ENCODE measurements at places on chromosomes 2 and 18. TPM values are rescaled to one million over a fixed set of nuclear protein-coding genes. Genes with fewer than 3 reads are reported as not detected.

- no peak for DNase-seq
Observed at GRCh38 chr2:74290466-74291217, 52.6 kb downstream of the SLC4A5 start.

DNA sequence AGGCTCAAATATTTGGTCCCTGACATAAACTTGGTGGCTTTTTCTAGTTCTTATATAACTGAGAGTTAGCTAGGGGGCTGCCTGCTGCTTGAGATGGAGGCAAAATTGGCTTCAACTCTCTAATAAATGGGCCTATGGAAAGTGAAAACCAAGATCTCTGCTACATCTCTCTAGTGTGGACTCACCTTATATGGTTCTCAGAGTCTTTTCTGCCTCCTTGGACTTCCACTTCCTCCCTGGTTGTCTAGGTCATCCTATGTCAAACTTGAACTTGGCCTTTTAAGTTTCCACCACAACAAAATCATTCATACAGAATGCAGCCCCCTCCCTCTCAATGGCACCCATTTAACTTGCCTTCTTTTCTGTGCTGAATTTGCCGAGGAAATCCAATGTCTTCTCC lies 23.9 kb upstream of the ARHGAP25 start:
- DNase-seq, result no peak

GRCh38 chr18:7658701-7659100 lies 91.6 kb downstream of the PTPRM start:
- DNase-seq, result no peak

GRCh38 chr2:233867993-233868532 lies at the start of gene MSL3B:
TSS of gene MSL3B (minus strand) at chr2:233868386.
- DNase-seq, result no peak

- no peak for DNase-seq
Observed at GRCh38 chr2:239768907-239769553, 256.1 kb downstream of the NDUFA10 start.

CCL20 gene
- 0.95 TPM for total RNA-seq

GRCh38 chr18:59848002-59848401 lies 51.8 kb upstream of the PMAIP1 start:
- DNase-seq, result no peak

CCDC74A gene
- total RNA-seq, result 58.7 TPM

C1QL2 gene
- total RNA-seq, result not detected

DNA sequence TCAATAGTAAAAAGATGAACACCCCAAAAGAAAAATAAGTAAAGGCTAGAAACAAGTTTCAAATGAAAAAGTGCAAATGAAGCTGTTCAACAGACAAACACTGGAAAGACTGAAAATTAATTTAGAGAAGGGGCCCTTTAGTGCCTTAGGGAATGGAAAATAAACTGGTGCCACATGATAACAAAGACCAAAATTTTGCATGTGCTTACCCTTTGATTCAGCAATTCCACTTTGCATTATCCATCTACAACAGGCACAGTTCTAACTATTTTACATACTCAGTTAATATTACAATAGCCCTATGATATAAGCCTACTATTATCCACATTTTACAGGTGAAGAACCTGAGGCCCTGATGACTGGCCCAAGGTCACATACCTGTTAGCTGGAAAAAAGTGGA lies 183.9 kb downstream of the NBAS start:
- DNase-seq, result no peak

ZNF521 gene
- not detected for total RNA-seq

GALNT5 gene
- 0.81 TPM for total RNA-seq

AMER3 gene
- not detected for total RNA-seq

DNA sequence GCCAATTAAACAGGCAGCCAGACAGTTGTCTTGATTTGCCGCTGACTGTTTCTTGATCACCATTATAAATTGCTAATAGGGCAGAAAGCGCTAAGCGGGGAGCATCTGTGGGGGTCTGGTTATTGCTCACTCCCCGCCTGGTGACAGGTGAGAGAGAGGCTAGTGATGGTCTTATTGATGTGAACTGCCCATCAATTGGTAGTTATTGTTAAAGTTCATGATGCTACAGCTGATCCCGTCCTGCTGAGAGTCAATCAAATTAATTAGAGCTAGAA lies 148.5 kb downstream of the LNPK start:
- DNase-seq, result no peak

DNA sequence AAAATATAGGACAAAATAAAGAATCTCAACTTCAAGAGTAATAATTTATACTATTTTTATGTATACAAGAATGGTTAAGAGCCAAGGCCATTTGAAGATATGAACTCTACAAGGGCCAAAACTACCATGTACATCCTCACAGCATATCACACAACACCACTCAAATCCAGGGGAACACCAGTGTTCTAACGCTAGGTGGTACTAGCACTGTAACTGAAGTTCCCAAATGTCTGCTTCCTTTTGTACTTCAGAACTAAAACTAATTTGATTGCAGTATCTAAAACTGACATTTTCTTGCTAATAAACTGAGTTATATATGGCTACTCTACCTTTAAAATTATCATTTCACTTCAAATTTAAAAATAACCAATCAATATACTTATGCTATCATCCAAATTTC lies 47.0 kb downstream of the REV1 start:
- DNase-seq, result no peak

C2orf72 gene
- total RNA-seq, result 12.8 TPM

GRCh38 chr2:120866483-120867140 lies 130.9 kb downstream of the GLI2 start:
- no peak for DNase-seq

DNA sequence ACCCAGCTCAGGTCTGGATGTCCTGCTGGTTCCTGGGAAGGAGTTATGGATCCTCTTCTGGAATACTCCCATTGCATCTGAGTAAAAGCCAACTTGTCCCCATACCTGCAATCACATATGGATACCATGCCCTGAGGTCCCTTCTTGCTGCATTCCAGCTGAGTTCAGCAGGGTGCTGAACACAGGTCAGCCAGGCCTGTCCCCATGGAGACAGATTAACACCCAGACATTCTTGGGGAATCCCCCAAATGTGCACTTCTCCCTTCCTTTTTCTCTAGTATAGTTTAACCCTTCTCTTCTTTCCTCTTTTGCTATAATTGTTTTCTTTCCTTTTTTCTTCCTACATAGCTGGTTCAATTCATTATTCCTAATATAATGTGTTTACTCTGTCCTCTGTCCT lies 799.6 kb upstream of the HS6ST1 start:
- DNase-seq, result no peak

GRCh38 chr2:28780496-28780895 lies 28.9 kb downstream of the PPP1CB start:
- no peak for DNase-seq

DNA sequence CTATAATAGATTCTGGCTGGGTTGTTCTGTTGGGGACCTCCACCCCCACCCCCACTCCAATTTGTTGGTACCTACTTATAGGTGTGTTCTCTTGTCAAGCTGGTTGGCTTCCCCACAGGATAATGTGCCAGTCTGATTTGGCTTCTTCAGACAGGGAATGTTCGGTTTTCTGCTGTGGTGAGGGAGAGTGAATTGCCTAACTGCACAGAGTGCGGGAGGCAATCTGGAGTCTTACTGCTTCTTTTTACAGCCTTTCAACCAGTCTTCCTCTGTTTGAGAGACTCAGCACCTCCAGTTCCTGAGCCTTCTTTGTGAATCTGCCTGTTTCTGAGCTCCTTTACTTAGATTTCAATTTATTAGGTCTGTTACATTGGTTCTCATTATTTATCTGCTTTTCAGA lies 27.4 kb upstream of the SNORC start:
- DNase-seq, result no peak

DNA sequence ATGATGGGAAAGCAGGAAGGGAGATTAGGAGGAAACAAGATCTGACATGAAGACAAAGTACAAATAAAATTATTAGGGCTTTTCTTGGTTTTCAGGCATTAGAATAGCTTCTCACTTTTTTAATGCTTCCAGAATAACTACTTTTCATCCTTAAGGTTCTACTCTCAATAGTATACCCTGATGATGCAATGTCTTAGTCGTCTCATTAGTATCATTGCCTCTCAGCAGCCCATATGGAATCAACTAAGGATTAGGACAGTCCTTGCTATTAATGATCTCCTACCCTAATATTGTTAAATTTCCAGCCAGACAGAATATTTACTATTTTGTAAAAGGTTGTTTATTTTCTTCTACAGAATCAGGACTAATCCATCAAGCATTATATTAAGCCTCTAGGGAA lies 55.9 kb downstream of the RELCH start:
- DNase-seq, result no peak

DNA sequence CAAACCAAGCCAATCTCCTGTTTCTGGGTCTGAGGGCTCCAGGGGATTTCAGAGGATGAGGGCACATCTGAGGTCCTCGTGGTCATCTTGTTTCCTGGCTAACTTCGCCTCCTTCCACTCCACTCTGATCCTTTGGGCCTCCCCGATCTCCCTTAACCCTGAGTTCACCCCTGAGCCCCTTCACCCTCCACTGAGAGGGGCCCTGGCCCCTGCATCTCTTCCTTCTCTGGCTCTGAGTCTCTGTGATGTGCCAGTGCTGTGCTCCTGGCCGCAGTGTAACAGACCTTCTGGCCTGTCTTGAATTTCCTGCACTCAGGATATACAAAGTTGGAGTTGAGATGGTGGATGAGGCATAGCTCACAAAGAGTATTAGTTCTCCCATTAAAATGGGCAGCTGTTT lies 84.7 kb upstream of the BOD1L2 start:
- no peak for DNase-seq

SLC4A3 gene
- 0.75 TPM for total RNA-seq

DNA sequence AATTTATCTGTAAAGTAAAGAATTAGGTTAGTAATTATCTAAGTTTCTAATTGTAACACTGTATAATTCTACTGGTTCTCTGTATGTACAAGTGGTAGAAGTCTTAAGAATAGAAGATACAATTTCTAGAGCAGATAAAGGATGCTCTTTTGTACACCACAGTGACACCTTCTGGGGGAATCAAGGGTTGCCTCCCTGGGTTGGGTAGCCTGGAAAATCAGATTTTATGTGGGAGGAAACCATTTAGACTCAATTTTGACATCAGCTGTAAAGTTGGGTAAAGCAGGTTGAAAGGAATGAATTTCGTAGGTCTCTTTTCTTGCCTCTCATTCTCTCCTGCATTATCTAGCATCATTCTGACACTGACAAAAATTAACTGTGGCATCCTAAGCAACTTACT lies 354.8 kb downstream of the DCC start:
- no peak for DNase-seq

MEP1B gene
- 0.17 TPM for total RNA-seq

DNA sequence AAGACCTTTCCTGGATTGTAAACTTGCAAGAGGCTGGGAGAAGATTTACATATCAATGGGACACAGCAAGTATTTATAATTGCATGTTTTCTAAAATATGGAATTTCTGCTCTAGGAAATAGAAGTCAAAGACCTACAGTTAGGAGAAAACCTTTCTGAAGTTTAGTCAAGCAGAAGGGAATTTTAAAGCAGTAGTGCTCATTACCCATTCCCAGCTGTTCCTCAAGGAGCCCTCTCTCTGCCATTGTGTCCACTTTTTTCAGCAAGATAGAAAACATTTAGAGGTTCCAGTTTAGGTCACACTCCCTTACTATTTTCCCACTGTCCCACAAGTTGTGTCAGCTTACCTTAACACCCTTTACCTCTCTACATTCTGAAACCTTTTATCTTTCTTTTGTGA lies 584.0 kb upstream of the CHAC2 start:
- DNase-seq, result no peak

KCNIP3 gene
- 1.0 TPM for total RNA-seq

DNA sequence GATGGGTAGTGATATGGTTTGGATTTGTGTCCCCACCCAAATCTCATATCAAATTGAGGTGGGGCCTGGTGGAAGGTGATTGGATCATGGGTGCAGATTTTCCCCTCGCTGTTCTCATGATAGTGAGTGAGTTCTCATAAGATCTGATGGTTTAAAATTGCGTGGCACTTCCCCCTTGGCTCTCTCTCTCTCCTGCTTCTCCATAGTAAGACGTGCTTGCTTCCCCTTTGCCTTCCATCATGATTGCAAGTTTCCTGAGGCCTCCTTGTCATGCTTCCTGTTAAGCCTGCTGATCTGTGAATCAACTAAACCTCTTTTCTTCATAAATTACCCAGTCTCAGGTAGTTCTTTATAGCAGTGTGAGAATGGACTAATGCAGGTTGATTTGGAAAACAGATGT lies 223.2 kb upstream of the APCDD1 start:
- no peak for DNase-seq

PRSS56 gene
- not detected for total RNA-seq

RAD51AP2 gene
- not detected for total RNA-seq

DNA sequence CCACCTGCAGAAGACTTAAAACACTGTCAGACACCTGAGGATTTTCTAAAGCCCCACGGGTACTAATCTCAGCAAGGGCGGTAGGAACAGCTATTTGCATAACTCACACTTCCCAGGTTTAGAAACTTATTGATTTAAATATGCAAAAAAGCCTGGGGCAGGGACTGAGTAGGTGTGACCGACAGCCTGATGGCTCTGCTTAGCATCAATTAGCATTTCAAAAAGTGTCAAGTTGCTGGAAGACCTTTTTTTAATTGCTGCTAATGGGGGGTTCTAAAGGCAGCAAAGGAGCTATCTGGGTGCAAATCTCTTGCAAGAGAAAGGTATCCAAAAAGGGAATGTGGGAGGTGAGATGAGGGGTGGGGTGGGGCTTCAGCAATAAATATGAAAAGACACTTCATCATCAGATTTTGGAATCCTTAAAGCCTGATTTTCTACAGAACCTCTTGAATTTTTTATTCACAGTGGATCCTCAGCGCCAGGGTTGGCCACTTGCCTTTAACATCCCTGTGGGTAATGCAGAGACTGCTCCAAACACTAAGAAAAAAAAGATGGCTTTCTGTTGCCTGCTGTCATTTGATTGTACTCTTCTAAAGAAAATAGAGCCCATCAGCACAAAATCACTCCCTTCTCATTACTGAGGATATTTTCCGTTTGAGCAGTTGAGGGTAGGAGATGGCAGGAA lies 121.1 kb upstream of the RMP24 start:
- DNase-seq, result no peak

DSEL gene
- 1.3 TPM for total RNA-seq

SLC5A7 gene
- not detected for total RNA-seq

CFAP221 gene
- total RNA-seq, result 1.6 TPM

DNA sequence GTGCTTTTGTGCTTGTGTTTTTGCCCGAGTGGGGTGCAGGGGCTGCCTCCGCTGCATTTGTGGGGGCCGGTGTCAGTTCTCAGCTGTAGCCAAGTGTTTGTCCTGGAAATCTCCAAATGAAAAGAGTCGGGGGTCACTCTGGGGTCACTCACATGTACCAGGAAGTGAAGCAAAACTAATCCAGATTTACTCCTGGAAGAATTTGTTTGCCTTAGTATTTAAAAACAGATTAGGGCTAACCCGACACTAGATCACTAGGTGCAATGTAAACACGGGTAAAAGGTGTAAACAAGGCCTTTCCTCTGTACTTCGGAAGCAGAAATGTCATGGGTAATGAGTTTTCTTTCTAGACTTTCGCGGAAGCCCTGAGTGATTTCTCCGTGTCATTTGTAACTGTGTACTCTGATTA lies 50.3 kb downstream of the GBX2 start:
- no peak for DNase-seq

Measured in Caki2 (cell line).